ENCODE measurements at places on chromosomes 11 and 22.
A peak's percentile ranks its signal among the peaks of the same experiment; 100 is the strongest.

DNA sequence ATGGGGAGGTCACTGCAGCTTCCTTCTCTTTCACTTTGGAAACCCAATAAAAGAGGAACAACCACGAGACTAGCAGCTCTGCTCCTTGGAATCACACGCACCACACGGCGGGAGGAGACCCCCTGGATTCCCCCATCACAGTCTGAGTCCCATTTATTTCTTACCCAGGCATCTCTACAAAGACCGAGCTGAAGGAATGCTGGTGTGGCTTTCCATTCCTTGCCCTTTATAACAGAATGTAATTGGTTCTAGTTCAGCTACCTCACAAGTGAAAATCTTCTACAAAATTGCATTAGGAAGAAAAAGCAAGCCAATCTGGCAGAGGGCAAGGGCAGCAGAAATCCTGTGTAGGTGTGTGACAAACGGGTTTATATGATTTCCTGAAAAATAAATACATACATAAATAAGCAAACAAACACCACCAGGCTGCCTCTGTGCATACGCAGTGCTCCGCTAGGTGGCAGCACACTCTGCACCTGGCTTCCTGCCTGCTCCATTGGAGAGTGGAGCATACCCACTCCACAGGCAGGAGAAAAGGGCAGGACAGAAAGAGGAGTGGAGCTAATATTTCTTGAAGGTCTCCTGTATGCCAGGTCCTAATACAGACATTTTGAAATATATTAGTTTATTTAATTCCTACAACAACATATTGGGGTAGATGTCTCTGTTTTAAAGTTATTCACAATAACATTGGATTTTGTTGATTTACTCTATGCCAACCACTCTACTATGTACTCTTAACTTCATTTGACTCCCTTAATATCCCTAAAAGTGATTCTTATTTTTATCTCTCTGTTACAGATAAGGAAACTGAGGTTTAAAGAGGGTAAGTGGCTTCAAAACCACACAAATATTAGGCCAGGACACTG, 673.1 kb downstream of the KCNA4 start:
- DNase-seq: peak; percentile 9

DNA sequence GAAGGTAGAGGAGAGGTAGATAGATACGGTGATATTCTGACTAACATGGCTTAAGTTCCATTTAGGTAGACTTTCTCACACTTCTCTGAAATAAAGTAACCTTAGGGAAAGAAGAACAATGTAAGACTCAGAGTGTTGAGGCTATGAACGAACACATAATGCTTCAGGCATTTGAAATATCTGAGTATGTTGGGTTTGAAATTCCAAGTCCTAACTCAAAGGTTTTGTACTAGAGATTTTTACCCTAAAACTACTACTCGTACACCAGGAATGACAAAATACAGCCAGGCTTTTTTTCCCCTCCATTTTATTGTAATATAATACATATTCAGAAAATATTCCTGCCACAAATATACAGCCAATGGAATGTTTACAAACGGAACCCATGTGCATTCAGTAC, 592.6 kb downstream of the ETS1 start:
- no peak for DNase-seq

DNA sequence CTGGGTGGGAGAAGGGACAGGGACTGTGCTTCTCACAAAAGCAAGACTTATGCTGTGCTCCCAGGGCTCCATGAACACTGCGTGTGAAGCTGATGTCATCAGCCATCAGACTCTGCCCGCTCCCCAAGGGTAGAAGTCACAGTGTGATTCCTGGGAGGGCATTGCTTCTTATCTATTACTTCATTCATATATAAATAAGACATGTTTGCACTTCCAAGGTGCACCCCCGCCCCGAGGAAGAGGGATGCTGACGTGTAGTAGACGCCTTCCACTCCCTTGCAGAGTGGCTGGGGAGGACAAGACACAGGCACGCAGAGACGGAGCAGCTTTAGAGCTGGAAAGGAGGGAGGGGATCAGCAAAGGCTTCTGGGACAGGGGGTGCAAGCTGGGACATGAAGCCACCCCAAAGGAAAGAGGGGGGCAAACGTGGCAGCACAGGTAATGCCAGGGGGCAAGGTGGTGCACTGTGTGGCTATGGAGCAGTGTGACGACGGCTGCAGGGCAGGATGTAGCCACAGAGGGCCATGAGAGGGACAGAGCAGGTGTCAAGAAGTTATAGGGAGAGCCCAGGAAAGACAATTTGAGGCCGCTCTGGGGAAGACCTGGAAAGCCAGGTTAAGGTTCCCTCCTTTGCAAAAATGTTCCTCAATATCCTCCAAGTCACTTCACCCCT, 558.5 kb downstream of the MN1 start:
- DNase-seq: no peak

GRCh38 chr11:17607083-17607429, 60.0 kb downstream of the OTOG start:
- DNase-seq: no peak

GRCh38 chr22:49633010-49633324, 194.7 kb downstream of the BRD1 start:
- DNase-seq: no peak

GRCh38 chr11:130051082-130051481, 18.6 kb upstream of the APLP2 start:
- no peak for DNase-seq

GRCh38 chr22:22838148-22838786, 49.3 kb upstream of the IGLL5 start:
- no peak for DNase-seq

- no peak for DNase-seq
Measured at GRCh38 chr22:37553725-37554124, 6.6 kb upstream of the CDC42EP1 start.

GRCh38 chr11:70000228-70000627, 77.9 kb upstream of the ANO1 start:
- DNase-seq: no peak

DNA sequence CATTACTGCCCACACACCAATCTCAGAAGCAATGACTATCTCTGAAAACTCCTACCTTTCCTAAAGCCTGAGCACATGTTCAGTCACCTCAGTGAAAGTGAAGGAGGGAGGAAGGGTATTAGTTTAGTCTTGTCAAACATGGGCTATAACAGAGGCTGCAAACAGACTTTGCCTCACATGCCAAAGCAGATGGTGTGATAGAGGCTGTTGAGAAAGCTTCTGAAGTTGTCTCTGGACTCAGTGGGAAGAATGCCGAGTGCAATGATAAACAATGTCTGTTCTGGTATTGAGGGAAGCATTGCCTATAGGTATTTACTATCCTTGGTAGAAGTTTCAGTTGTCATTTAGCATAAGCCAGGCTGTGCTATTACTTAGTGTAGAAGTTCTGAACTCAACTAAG, 314.5 kb upstream of the CCDC90B start:
- DNase-seq: no peak

DNA sequence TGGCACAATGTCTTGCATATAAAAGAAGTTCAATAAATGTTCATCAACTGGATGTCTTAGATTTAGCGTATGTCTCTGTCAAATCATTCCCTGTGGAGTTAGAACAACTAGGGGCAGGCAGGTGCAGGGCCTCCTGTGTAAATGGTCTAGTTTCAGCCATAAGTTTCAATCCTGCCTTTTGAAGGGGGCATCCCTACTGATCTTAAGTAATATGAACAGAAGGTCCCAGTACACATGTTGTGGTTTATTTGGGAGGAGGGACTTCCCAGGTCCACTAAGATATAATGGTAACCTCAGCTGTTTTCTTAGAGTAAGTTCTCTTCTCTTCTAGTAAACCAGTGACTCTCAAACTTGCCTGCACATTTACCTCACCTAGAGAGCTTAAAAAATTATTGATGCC, 19.8 kb downstream of the TTC12 start:
- peak; percentile 29 for DNase-seq

- DNase-seq: no peak
Measured at GRCh38 chr11:1992111-1992510, 5.5 kb downstream of the H19 start.

- DNase-seq: no peak
Measured at GRCh38 chr11:76526878-76527277, 82.1 kb downstream of the EMSY start.

DNA sequence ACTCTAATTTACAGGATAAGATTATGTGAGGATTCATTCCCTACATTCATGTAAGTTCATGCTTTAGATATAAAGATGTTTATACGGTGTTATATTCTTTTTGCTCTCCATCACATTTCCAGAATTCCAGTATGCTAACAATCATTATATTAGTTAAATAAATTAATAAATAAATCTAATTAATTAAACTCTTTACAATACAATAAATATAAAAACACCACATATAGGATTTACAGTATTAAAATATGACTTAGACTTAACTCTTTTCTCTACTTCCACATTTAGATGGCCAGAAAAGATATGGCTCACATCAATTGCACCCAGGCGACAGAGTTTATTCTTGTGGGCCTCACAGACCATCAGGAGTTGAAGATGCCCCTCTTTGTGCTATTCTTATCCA, at the start of gene OR8U1:
Gene OR8U1, plus strand, starts transcription at position 301 of the 400 bp plus-strand sequence. Its CDS starts 0 bp downstream, at position 301.
- no peak for DNase-seq

DNA sequence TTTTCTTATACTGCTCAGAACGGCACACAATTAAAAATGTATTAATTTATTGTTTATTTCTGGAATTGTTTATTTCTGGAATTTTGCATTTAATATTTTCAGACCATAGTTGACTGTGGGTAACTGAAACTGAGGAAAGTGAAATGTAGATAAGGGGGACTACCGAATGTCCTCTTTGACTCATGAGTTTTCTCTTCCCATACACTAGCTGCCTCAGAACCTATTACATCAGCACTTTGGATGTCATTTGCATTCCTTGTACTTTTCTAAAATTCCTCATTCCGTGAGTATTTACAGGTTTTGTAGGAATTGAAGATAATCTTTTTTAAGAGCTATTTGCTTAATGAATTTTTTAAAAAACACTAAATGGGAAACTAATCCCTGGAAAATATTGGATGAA, 29.8 kb downstream of the ZC3H12C start:
- no peak for DNase-seq

DNA sequence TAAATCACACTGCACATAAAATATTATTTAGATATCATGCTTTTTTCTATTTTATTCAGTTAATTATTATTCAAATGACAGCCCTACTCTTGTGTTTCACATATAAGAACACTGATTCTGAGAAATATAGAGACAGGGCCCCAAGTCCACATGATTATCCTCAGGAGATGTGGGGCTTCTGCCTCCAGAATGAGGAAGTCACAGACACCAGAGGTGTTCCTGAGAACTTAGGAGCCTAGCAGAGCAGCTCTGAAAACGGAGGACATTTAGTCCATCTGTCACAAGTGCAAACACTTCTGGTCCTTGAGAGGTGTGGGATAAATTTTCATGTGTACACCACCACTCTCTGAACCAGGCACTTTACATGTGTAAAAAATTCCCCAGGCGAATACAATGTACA, 26.2 kb downstream of the TRIM66 start:
- no peak for DNase-seq

GRCh38 chr11:3880724-3881123, 25.3 kb downstream of the STIM1 start:
- DNase-seq: peak; percentile 38

DNA sequence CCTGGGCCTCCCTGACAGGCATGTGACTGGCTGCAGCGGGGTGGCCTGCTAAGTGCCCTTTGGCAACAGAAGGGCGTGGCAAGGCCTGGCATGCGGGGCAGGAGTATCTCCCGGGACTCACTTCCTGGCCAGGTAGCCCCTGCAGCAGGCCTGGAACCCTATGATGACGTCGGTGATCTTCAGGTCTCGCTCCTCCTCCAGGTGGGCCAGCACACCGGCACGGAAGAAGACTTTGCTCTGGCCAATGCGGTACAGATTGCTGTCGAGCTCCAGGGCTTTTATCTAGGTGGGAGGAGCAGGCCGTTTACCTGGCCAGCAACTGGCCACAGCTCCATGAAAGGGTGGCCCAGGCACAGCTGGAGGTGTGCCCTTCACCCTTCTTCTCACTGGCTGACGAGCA, 50.9 kb downstream of the APOL1 start:
- DNase-seq: no peak

DNA sequence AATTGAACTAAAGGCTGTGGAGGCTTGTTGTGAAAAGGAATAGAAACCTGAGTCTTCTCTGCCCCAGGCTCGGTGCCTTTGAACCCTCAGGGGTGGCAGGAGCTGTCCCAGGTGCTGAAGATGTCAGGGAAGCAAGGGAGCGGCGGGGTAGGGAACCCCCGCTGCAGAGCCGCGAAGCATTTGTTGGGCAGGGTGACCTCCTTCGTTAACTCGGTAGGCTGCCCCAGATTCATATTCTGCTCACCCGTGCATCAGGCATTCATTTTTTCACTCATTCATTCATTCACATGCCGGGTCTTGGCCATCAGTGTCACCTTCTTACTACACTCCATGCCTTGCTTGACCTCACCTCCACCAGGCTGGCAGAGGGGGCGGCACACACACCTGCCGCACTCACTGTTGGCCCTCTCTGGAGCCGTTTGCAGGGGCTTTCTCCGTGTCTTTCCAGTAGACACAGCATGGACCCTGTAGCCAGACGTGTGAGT, 618.9 kb downstream of the BRD1 start:
- DNase-seq: no peak

GRCh38 chr11:107751082-107751481, 39.2 kb upstream of the SLN start:
- no peak for DNase-seq

DNA sequence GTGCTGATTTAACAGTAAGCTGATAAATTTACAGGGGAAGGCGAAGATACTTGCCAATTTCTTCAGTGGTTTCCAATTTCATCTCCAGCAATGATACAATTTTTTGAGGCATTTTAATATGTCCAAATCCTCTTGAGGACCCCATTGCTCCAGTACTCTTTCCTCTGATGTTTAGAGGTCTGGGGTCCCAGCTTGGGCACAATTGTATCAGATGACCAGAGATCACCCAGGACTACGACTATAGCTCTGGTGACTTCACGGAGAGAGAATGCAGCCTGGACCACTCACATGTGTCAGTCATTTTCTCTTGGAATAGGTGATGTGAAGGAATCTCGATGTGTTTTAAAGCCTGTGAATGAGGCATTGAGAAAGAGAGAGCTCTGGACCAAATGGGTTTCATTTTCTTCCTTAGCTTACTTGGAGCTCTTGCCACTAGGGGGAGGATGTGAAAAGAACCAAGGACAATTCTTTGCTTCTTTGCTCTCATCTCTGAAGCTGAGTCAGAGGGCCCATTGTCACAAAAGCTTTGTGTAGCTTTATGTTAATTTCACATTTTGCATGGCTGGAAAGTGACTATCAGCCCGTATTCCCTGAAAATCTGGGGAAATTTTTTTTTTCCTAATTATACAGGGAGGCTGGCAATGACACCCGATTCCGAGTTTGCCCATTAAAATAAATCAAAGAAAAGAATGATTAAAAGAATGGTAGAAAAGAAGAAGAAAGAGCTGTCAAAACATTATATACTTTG, 6.7 kb upstream of the CCDC90B start:
- DNase-seq: peak; percentile 40

GRCh38 chr11:86219311-86220193, 25.0 kb upstream of the EED start:
- peak; percentile 26 for DNase-seq

DNA sequence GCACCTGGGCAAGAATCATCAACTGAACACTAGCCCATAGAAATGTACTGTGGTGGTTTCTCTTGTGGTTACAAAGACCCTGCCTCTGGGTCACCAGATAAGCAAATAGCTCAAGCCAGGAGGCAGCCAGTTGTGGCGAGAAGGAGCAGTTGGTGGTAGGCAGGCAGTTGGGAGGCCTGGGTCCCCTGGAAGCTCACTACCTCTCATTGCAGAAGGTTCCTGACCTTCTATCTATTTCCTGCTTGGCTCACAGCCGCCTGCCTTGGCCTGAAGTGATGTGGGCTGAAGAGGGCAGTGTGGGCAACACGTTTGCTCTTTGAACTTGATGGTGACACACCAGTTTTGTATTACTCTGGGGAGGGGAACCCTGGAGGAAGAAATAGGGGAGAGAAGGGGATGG, 34.7 kb downstream of the NECTIN1 start:
- peak; percentile 67 for DNase-seq

- no peak for DNase-seq
Measured at GRCh38 chr11:27087432-27087831, 46.8 kb downstream of the BBOX1 start.
